ENCODE measurements at places on chromosomes 3 and 15.

GRCh38 chr3:179150610-179151009, 2.5 kb downstream of the PIK3CA start:
- DNase-seq: no peak

GRCh38 chr3:171417813-171418212, 42.4 kb downstream of the TNIK start:
- DNase-seq: no peak

GRCh38 chr15:70437882-70438451, 325.4 kb downstream of the UACA start:
- no peak for DNase-seq

DNA sequence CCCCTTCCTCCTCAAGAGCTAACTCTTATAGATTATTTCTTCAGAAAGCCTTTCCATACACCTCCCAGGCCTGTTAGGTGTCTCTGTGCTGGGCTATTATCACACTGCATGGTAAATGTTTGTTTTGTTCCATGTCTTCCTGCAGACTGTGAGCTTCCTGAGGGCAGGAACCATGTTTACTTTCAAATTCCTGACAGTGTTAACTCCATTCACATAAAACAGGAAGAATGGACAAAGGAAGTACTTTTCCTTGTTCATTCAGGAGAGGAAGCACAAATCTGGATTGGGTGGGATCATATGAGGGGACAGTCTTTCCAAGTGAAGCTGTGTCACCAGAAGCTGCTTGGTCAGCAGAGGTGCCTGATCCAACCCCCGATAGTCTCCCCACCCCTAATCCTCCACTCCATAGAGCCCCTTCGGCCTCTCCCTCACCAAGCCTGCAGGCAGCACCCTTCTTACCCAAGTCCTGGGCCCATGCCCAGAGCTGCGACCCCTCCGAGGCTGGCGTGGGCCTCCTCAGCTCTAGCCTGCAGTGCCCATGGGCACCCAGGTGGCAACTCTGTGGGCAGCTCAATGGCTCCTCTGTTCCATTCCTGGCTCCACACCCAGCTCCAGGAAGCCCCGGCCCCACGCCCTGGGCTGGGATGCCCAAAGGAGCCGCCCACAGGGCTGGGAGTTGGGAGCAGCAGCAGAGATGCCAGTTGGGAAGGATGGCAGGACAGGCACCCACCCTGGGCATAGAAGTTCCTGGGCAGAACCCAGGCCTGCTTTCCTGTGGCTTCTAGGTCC, 6.9 kb downstream of the SHF start:
- no peak for DNase-seq

DNA sequence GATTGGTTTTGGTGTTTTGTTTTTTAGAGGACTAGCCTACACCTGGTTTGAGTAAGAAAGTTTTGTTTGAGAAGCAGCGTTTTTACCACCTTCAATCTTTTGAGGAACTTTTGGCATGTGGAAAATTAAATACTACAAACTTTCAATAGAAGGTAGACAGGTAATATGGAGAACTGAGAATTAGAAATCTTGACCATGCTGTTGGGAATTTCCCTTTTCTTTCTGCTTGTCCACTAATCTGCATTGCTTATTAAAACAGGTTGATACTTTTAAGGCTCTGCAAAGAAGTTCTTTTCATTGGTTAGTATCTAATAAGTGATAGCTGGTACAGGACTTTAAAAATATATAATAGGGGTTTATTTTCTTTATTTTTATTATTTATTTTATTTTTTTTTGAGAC, 31.9 kb downstream of the UBE2E1 start:
- DNase-seq: no peak

GRCh38 chr3:64627042-64627441, 60.8 kb downstream of the ADAMTS9 start:
- no peak for DNase-seq

- DNase-seq: no peak
Measured at GRCh38 chr3:16370872-16371740, 106.1 kb downstream of the OXNAD1 start.

- DNase-seq: no peak
Measured at GRCh38 chr15:100661156-100661555, 58.8 kb downstream of the ASB7 start.

DNA sequence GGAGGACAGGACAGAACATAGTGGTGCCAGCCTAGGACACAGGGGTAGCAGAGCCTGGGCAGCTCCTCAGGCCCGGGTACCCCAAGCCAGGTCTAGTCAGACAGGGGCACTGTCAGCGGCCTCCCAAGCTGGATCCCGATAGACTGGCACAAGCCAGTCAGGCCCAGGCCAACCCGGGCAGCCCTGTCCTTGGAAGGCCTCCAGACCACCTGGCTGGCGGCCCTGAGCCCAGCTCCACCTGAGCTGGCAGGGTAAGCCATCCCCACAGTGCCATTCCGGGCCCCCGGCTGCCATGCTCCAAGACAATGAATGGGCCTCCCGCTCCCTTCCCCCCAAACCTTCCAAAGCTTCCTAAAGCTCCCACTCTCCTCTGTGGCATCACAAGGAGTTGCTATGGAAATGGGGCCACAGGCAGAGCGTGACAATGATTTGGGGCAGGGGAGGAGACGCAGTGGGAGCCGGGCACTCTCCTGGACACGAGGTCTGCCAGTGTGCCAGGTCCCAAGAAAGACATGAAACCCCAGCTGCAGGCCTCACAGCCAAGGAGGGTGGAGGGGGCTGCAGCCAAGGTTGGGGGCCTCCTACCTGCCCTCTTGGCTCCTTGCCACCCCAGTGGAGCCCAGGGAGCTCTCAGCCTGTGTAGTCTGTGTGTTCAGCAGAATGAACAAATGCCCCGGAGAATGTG, 165.6 kb upstream of the LINGO1 start:
- no peak for DNase-seq

DNA sequence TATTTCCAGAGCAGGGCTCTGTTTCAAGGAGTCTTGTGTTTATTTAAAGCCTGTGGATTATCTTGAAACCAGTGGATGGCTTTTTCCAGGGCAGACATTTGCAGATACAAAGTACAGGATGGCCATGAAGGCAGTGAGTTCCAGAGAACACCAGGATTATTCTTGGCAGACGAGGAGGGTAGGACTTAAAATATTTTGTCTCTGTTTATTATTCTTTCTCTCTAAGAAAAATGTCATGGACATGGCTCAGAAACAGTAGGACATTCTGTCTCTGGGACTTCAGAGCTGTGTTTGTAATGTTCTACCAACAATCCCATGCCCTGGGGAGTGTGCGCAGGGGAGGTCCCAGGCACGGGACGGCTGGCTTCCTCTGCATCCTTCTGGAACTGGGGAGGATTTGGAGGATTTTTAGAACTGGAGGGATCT, 125.9 kb downstream of the ATP10A start:
- no peak for DNase-seq

DNA sequence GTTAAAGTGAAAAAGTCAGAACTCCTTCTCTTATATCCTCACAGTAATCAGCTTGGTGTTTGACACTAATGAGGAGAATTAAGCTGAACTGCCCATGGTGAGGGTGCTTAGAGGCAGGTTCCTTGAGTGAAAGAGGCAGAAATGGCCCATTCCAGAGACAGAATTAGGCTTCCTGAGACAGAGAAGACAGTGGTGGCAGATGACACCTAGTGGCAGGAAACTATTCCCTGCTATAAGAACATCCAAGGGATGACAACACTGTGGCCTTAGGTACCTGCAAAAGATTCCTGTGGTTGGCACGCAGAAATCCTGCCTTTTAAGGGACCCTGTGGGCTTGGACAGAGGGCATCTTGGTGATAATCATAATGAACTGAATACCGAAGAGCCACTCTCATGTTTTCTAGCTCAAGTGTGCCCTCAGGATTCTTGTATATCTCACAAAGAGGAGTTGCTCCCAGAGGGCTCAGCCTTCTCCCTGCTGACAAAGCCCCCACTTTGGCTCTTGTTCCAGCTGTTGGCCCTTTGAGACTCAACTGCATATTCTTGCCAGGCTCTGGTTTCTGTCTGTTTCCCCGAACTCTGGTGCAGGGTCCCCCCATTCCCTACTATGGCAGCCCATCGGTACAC, 56.0 kb downstream of the KBTBD12 start:
- DNase-seq: no peak

DNA sequence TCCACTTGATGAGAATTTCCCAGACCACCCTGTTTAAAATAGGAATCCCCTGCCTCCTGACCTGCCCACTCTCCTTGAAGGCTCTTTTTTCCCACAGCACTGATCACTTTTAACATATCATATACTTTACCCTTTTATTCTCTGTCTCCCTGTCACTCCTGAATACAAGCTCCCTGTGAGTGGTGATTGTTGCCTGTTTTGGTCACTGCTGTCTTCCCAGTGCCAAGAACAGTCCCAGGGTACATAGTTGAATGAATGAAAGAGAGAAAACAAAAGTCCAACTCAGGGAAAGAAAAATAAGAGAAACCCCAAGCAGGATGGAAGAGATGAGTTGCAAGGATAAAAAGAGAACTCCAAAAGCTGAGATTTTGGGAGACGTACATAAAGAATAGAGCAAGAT, 500.3 kb upstream of the LMCD1 start:
- DNase-seq: no peak

DNA sequence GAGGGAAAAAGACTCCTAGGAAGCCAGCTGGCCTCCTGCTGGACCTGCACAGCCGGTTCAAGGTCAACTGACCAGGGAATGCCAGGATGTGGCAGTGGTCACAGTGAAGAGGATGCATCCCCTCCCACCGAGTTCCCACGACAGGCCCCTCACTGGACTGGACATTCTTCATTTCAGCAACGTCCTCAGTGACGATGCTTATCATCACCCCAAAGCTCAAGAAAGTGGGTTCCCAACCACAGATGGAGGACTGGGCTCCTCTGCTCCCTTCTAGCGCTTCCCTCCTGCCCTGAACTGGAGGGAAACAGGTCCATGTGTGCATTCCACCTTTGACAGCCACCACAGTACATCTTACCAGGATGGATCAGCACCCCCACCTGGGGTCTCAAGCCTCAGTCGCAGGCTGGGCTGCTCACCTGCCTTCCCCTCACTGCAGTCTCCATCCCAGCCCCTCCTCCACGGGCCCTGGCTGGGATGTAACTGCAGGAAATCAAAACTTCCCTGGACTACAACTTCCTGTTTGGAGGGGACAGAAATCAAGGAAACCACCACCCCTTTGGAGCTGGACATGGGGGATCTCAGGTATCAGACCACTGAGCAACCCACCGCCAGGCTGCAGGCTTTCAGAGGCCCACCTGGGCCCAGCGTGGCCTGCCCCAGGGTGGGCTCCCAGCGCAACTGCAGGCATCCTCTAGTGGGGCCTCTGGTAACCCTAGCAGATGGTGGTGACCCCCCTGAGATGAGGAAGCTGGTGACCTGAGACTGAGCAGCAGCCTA, 7.3 kb downstream of the CALML4 start:
- no peak for DNase-seq

DNA sequence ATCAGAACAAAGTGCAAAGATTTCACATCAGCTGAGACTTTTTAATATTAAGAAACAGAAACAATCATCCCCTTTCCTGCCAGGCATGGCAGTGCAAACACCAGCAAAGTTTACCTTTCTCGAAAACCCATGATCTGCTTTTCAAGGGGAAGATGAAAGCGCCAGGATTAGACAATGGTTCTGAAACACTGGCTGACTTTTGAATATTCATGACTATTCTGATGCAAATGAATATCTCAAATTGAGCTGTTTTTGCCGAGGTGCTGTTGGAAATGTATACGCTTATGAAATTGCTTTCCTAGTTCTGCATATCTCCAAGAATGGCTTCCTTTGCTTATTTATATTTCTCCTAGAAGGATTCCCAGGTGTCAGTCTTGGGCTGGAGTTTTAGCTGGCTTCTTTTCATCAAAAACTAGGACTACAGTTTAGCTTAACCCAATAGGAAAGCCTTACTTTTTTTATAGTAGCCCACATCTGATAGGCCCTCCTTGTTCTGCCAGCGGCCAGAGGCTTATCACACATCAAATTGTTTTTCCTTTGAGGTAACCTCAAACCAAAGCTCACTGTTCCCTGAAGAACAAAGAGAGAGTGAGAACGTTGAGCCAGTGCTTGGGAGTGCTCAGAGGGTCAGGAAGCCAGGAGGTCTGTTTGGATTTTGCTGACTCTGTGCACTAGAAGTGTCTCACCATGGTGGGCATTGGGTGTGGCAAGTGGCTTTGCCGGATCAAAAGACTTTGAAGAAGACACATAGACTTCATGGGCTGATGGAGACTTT, 74.0 kb upstream of the PLCL2 start:
- no peak for DNase-seq

- no peak for DNase-seq
Measured at GRCh38 chr3:179991104-179991503, 45.6 kb downstream of the PEX5L start.

- DNase-seq: no peak
Measured at GRCh38 chr15:59116141-59116540, 11.2 kb downstream of the CCNB2 start.

DNA sequence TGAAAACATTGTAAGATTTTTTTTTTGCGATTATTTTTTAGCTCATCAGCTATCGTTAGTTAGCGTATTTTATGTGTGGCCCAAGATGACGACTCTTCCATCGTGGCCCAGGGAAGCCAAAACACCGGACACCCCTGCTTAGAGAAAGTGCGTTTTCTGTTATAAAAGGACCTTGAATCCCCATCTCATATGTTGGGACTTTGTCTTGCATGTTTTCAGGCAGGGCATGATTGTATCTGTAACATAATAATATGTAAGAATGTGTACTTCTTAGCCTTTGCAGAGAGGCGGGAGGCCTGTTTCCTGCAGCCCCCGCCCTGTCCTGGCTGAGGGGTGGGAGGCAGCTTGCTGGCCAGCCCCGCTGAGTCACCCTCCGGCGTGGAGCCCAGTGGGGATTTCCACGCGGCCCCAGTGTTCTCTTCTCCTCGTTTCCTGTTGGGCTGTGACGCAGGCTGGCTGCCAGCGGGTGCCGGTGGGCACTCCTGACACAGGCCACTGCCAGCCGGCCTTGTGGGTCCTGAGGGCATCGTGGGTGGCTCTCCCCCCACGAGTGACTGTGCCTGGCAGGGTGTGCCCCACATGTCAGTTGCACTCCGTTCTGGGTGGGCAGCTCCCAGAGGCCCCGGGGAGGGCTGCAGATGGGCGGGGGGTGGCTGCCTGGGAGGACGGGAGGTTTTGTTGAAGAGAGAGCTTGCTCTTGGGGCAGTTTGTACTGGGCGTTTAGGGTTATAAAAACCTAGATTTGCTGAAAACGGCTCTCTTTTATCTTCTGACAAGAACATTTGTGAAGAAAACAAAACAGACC, 55.6 kb downstream of the SMAD3 start:
- DNase-seq: peak; percentile 74

DNA sequence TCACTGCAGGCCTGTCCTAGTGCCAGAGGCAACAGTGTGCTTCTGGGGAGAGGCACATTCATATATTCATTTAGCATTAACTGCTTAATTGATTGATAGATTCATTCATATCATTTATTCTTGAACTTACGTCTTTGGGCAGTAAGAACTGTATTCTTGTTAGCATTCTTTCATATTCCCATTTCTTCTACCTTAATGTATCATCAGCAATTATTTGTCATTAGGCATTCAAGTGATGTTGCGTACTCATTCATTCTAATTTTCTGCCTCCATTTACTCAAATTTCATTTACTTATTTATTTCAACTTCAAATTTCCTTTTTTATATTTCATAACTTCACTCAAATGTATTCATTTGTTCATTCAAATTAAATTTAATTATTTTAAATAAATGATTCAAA, 31.5 kb upstream of the CCR4 start:
- DNase-seq: no peak

GRCh38 chr3:24843955-24844354, 349.3 kb upstream of the THRB start:
- DNase-seq: no peak

Data from activated T-cell treated with anti-CD3 and anti-CD28 coated beads for 1 hour (primary cell).